ENCODE measurements at places on chromosomes 3 and 15.

DNA sequence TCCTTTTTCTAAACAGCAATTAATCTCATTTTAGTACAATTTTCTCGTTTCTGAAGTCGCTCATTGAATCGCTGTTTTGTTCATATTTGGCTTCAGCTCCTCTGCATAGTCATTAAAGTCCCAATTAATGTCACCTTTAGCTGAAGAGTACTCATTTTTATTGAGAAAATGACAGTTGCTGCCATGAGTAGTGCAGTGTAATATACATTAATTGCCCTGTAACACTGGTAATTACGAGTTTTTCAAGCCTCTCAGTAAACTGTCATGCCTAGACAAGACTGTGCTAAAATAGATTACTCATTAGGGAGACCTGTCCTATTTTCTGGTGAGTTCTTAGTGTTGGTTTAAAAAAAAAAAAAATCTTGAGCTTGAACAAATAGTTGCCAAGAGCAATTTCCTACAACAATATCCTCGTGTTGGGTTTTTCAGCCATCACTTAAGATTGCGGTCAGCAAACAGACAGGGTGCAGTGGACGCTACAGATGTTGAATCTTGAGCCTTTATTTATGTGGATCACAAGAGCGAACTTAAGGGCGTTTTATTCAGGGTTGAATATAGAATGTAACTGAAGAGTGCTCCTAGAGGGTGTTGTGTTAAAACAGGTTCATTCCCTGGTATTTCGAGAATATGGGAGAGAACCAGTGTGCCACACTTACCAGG lies 176.0 kb downstream of the CDIN1 start:
- no peak for DNase-seq

- DNase-seq: no peak
Measured at GRCh38 chr3:122458992-122459391, 43.1 kb upstream of the WDR5B start.

GRCh38 chr3:175535351-175535750 lies 676.2 kb downstream of the NAALADL2 start:
- DNase-seq: no peak

DNA sequence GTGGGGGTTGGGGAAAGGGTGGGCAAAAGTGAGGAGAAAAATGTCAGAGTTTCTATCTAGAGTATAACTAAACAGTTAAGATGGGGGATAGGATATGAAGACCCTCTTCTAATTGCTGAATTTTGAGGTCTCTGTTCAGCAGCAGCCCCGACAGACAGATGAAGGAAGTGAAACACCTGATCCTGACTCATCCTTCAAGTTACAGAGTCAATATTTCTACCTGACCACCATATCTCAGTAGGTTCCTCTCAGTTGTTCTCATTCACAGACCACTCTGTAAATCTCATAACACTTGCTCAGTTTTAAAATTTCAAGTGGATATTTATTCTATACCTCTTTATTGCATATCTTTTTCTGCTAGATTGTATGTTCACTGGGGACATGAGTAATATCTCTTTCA lies 69.5 kb downstream of the CCDC54 start:
- DNase-seq: no peak

- no peak for DNase-seq
Measured at GRCh38 chr3:86949850-86950249, 41.1 kb downstream of the VGLL3 start.

- no peak for DNase-seq
Measured at GRCh38 chr3:43910750-43911149, 220.0 kb downstream of the ABHD5 start.

DNA sequence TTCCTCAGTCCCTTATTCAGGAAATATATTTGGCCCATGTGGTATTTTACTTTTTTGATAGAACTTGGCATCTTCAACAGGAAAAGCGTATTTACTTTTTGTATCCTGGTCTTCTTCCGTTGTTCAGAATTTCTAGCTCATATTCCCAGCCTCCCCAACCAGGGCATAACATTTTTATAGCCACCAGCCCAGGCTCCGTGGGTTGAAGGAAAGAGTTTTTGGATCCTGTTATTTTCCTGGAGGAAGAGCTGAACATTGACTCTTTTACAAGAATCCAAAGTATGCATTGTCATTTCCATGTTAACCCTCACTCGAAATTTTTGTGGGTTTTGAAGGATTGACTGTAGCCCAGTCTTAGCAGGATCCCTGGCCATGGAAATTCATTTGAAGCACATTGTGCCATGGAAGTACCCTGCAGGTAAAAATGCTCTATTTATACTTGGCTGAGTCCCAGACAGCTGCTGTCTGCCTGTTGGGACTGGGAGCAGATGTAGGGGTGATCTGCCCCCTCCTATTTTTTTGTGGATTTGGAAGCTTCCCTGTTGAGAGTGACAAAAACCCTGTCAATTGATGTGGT lies 98.8 kb downstream of the AKAP13 start:
- DNase-seq: no peak

DNA sequence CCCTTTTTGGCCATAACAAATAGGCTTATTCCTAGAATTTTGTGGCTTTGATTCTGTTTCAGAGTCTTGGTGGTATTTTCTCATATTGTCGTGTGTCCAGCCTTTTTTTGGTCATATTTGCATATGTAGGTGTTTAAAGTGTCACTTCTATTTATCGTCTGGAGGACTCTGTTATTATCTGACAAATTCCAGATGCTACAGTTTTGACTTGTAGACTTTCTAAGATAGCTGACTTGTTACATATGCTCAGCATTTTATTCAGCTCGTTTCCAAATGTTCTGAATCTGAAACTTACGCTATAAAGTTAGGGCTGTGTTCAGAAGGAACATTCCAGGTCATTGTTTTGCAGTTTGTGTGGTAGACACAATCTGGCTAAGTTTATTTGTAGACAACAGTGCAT lies 1.9 kb downstream of the PPP4R2 start:
- no peak for DNase-seq

- no peak for DNase-seq
Measured at GRCh38 chr3:138407236-138407907, 27.0 kb upstream of the ESYT3 start.

- no peak for DNase-seq
Measured at GRCh38 chr3:5194801-5195509, 7.4 kb downstream of the EDEM1 start.

DNA sequence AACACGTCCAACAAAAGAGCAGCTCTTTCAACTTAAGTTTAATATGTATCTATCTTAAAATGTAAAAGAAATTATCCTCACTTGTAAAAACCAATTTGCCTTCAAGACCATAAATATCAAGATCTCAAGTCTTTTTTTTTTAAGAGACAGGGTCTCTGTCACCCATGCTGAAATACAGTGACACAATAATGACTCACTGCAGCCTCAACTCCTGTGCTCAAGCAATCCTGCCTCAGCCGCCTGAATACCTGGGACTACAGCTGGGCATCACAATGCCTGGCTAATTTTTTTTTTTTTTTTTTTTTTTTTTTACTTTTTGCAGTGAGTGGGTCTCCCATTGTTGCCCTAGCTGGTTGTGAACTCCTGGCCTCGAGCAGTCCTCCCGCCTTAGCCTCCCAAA lies 26.0 kb downstream of the ACAP2 start:
- DNase-seq: no peak

GRCh38 chr3:143654906-143655305 lies 193.4 kb downstream of the SLC9A9 start:
- no peak for DNase-seq

- DNase-seq: no peak
Measured at GRCh38 chr15:74823324-74823723, 3.1 kb upstream of the CPLX3 start.

DNA sequence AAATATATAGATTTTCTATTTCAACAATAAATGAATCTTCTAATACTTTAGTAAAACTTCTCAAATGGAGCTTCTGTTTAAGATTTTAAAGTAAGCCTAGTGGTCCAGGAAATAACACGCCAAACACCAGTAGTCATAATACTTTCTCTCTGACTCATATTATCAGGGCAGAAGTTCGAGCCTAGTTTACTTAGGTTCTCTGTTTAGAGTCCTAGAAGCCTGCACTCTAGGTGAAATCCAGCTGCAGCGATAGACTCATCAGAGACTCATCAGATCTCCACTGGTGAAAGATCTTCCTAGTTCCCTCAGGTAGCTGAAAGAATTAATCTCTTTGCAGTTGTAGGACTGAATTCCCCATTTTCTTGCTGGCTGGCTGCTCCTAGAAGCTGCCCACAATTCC lies 552.5 kb upstream of the ROBO2 start:
- no peak for DNase-seq

DNA sequence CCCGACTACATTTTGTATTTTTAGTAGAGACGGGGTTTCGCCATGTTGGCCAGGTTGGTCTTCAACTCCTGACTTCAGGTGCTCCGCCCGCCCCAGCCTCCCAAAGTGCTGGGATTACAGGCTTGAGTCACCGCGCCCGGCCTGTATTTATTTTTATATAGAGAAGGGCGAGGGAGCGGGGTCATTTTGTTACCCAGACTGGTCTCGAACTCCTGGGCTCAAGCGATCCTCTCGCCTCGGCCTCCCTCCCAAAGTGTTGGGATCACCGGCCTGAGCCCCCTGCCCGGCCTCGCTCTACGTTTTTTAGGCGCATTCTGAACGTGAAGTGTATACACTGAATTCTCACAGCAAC lies 514 bp upstream of the PPP4R2 start:
- DNase-seq: no peak

All from C1 segment of cervical spinal cord (tissue), 14 donors.